Activated gamma-delta T cell treated with Interleukin-2 at 50 U/mL for 16 hours (primary cell): ENCODE measurements at places on chromosomes 5 and 9.

DNA sequence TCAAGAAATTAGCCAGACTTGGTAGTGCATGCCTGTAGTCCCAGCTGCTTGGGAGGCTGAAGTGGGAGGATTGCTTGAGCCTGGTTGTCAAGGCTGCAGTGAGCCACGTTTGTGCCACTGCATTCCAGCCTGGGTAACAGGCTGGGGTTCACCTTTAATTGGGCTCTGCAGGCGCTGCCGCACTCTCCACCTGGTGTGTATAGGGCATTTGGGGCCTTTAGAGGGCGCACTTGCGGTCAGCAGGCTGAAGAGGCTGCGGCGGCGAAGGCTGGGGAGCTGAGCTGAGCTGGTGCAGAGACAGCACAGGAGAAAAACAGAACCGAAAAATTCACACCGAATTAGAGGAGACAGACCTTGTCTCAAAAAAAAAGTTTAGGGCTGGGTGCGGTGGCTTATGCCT, 31.2 kb downstream of the CDK7 start:
- DNase-seq: no peak

GRCh38 chr5:136021016-136021405, 7.8 kb upstream of the TGFBI start:
- no peak for DNase-seq

DNA sequence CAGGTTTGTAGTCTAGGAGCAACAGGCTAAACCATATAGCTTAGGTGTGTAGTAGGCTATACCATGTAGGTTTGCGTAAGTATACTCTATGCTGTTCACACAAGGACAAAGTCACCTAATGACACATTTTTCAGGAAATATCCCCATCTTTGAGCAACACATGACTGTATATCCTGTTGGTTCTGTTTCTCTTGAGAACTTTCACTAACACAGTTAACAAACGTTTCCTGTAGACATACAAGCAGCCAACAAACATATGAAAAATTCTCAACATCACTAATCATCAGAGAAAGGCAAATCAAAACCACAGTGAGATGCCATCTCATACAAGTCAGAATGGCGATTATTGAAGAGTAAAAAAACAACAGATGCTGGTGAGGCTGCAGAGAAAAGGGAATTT, 68.2 kb downstream of the NR2F1-AS1 start:
- no peak for DNase-seq

GRCh38 chr9:97811533-97812246, 41.3 kb upstream of the FOXE1 start:
- DNase-seq: no peak
